Renal pelvis (tissue), 12 donors: ENCODE measurements at places on chromosomes 13 and 19. TPM values are rescaled to one million over a fixed set of nuclear protein-coding genes. Genes with fewer than 3 reads are reported as not detected.

Gene NCCRP1
- polyA plus RNA-seq, result 1.9 TPM

Gene UHRF1
- 43.5 TPM for polyA plus RNA-seq

Gene METTL21C
- polyA plus RNA-seq, result 0.55 TPM

DNA sequence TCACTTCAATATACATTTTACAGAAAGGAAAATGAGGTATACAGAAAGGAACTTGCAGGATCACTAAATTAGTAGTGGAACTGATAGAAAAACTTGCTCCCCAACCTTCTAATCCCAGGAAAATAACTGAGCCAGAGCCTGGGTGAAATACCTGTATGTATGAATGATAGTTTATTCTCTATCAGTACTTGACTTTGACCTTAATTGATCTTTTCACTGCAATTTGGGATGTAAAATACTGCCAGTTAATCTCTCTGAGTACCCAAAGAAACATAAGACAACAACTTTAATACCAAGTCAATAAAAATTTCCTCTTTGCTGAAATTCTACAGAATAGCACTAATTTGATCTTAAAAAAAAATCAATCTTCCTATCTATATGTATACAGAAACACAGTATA lies 33.3 kb downstream of the KATNAL1 start:
- DNase-seq, result no peak

DNA sequence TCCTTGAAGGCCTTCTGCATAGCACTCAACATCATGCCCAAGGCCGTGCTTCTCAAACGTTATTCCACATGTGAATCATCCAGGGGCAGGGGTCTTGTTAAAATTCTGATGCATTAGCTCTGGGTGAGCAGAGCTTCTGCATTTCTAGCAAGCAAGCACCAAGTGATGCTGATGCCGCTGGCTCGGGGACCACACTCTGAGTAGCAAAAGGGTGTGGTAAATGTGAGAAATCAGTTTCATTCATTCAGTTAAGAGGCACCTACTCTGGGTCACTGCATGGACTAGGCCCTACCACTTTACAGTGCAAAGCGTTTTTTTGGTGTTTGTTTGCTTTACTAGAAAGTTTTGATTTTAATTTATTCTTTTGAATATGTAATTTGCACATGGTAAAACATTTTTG lies 7.2 kb downstream of the KRTDAP start:
- DNase-seq, result no peak

GRCh38 chr19:334296-335071 lies 10.1 kb downstream of the MIER2 start:
- DNase-seq, result no peak

DNA sequence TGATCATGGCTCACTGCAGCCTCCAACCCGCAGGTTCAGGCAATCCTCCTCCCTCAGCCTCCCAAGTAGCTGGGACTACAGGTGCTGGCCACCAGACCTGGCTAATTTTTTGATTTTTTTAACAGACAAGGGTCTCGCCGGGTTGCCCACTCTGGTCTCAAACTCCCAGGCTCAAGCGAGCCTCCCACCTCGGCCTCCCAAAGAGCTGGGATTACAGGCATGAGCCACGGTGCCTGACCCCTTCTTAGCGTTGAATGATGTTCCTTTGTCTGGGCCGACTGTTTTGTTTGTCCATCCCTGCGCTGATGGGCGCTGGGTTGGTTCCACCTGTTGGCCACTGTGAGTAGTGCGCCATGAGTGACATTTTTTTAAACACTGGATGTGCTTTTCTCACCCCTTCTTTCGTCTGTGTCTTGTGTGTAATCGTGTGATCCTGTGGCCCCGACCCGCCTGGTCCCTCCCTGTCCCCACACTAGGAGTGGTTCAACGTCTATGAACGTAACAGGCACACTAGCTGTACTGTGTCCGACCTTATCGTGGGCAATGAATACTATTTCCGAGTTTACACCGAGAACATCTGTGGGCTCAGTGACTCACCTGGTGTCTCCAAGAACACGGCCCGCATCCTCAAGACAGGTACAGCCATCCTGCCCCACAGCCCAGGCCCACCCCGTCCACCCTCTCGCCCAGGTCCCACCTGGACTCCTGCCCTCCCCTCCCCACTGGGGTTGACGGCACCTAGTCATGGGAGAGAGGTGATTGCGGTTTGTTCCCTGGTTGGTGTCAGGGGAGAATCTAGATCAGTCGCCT lies 15.0 kb upstream of the EMC10 start:
- peak; percentile 57 for DNase-seq

DNA sequence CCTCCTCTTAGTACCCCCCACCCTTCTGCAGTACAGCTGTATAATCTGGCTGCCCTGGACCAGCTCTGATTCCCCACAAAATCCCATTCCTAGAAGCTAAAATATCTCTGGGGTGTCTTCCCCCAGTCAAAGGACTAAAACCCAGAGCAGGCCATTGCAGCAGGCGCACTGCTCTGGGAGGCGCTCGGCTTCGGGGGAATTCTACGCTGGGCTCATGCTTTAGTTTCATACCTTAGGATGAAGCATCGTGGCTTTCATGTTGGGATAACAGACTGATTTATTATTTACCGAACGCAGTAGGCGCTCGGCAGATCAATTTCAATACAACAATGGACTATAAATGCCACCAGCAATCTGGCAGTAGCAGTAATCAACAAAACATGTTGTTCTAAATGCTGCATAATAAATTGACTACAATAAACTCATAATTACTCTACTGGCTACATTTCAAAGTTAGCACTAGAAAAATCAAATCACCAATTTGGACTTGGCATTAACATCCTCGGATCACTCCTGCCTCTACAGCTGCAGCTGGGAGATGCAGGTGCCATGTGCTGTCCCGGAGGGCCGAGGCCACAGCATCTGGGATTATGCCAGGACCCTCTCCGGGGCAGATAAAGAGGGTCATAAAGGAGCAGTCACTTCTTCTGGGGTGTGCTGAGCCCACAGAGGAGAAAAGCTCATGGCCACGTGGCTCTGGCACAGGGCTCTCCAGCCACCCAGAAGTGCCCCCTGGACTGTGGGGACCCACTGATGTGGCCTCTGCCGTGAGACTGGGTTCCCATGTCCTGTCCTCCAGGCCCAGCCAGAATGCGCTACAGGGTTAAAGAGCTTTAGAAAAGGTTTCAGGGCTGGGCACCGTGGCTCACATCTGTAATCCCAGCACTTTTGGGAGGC lies 35.3 kb downstream of the CEBPG start:
- no peak for DNase-seq

DNA sequence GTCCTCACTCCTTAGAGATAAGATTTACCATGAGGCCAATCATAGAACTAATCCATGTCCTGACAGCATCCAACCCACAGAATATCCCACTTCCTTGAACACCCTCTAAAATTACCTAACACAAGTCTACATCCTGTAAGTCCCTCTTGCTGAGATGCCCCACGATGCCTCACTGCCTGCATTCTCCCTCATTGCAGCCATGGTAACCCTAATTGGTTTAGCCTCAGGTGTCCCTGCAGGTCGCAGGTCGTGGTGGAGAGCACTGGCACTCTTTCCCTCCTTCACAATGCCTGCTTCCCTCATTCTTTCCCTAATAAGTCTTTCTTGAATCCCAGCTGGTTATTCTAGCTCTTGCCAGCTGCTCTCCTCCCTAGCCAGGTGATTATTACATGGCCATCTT lies 35.3 kb upstream of the MYO16 start:
- no peak for DNase-seq

- DNase-seq, result no peak
Observed at GRCh38 chr13:99347911-99348451, 40.8 kb upstream of the GPR183 start.

- no peak for DNase-seq
Observed at GRCh38 chr13:21567714-21568113, 36.3 kb downstream of the MICU2 start.

DNA sequence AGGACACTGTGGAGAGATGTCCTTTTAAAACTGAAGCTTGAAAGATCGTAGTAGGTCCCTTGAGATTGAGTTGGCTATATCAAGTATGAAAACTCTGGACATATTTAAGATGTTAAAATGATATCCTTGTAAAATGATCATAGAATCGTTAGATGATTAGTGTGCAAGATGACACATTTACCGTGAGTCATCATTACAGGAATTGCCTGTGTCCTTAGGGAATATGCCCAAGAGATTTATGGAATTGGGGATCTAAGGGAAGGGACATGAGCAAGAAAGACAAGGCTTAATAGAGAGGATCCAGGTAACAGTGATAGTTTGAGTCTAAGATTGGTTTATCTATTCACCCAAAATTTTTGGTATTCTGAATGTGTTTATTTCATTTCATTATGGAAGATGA lies 233.7 kb downstream of the GPC5 start:
- no peak for DNase-seq

DNA sequence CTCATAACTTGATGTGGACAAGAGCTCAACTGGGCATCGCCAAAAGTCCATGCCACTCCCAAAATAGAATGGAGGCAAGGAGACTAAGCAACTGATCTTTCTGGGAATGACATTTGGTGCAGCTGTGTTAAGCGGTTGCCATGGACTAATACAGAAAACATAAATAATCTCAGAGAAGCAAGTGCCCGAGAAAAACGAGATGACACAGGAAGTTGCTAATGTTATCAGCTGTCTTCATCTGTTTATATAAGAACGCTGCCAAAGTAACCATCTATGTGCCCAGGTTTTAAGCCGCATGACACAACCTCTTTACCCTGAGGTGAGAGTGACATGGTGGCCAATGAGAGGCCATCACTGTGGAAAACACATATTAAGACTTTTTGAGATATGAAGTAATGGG lies 54.9 kb upstream of the SACS start:
- DNase-seq, result no peak

- no peak for DNase-seq
Observed at GRCh38 chr13:62747629-62748028, 1332.0 kb upstream of the PCDH20 start.
